ENCODE measurements at places on chromosomes 3 and 15. TPM values are rescaled to one million over a fixed set of nuclear protein-coding genes. Genes with fewer than 3 reads are reported as not detected.

- DNase-seq: no peak
Measured at GRCh38 chr3:49648354-49649019, 25.7 kb upstream of the APEH start.

DNA sequence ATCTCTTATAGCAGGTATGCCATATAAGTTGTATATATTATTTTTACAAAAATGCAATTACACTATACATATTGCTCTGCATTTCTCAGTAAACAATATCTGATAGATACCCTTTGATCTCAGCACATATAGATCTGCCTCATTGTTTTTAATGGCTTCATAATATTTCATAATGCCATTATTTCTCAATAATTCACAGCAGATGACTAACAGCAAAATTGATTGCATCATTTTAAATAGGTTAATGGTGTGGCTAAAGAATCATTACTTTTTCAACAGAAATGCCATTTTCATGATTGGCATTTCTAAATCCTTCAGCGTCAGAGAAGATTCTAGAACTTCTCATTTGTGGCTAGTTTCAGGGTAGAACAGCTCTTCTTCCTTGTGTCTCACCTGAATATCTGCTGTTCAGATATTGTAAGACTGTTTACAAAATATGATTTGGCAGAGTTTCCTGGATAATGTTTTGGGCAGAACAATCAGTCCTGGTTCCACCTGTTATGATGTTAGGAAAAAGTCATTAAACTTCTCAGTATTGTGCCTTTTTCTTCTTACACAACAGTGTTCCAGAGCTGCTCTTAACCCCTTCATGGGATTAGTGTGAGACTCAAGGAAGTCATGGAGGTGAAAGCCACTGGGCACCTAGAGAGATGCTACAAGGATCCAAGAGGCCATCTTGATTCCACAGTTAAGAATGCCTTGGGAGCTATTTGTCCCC, 397.6 kb upstream of the THBS1 start:
- no peak for DNase-seq

GRCh38 chr3:52345521-52346109, 29.5 kb downstream of the DNAH1 start:
- no peak for DNase-seq

GRCh38 chr15:73851689-73852088, 21.7 kb upstream of the TBC1D21 start:
- peak; percentile 94 for DNase-seq

GRCh38 chr3:45552031-45552793, 42.3 kb upstream of the LIMD1 start:
- no peak for DNase-seq

The REC114 gene
- total RNA-seq: not detected

GRCh38 chr15:66721501-66721937, 19.5 kb downstream of the SMAD6 start:
- no peak for DNase-seq

The ASB7 gene
- total RNA-seq: 11.4 TPM

GRCh38 chr3:2526926-2527325, 428.3 kb downstream of the CNTN4 start:
- DNase-seq: no peak

The SATB1 gene
- total RNA-seq: 26.8 TPM

DNA sequence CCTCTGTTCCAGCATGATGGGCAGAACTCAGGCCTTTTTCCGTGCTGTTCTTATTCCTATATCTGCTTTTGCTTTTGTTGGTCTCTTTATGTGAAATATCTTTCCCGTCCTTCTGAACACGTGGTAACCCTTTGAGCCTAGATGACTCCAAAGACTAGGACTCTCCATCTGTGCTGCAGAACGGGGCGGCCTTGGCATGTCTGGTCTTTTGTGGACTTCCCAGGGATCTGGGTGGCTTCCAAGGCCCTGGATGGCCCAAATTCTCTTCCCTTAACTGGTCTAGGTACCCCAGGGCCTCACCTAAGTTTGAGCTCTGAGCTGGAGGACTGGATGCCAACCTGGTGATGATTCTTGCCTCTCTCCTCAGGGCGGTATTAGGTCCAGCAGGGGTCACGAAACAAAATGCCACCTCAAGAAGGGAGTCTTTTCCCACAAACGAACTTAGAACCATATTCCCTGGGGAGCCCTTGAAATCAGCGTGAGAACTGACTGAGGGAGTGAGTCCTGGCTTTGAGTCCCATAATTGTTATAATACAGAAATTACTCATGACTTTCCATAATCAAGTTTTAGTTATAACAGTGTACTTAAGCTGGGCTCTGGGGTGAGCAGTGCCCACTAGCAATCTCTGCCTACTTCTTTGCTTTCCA, 13.8 kb downstream of the TLNRD1 start:
- DNase-seq: no peak

- DNase-seq: peak; percentile 39
Measured at GRCh38 chr3:179027326-179027900, 44.2 kb downstream of the ZMAT3 start.

DNA sequence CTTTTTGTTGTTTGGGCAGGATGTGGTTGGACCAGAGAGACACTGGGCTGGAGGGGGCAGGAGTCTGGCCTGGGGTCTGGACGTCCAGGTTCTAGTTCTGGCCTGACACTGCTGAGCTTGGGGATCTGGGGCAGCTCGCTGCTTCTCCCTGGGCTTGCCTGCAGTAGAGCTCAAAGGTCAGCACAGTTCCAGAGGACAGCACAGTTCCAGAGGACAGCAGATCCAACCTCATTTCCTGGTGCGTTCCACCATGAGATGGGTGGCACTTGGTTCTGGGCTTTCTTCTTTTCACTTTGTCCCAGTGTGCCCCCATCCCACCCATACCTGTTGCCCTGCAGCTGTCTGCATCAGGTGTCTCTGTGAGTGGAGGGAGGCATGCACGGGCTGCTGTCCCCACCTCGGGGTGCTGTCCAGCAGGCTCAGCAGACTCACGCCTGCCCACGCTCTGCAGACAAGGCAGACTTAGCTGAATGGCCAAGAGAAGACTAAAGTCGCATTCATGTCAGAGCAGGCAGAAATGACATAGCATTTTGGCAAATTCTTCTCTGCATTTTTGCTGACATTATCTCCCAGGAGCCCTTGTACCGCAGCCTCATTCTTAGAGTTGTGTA, 16.7 kb downstream of the CACNA2D3 start:
- no peak for DNase-seq

- DNase-seq: peak; percentile 69
Measured at GRCh38 chr15:51751697-51752683, 593 bp downstream of the TMOD2 start.

DNA sequence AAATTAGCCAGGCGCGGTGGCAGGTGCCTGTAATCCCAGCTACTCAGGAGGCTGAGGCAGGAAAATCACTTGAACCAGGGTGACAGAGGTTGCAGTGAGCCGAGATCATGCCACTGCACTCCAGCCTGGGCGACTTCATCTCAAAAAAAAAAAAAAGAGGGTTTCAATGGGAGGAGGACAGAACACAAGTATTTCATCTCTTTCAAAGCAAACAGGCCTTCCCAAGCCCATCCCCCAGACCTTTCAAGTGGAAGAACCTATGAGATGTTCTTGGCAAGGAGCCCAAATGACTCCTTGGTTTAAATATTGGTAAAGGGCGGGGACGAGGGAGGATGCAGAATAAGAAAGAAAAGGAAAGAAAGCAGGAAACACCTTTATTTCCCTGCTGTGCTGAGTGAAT, 62.2 kb upstream of the MCF2L2 start:
- DNase-seq: peak; percentile 95

- DNase-seq: no peak
Measured at GRCh38 chr3:101876142-101876541, 26.8 kb downstream of the NFKBIZ start.

DNA sequence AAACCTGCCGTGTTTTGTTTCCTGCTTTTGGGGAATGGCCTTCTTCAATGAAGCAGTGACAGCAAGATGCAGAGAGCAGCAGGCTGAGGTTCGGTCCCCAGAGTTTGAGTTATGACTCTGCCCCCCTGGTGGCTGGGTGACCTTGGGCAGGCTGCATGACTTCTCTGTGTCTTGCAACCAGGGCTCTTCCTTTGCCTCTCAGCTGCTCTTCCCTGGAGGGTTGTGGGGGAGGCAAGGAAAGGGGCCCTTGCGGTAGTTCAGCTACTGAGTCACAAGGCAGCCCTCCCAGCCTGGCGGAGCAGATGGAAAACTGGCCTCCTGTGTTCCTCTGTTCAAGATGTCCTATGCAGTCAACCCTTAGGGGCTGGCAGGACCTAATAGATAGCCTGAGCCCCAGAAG, 17.1 kb downstream of the CTXND1 start:
- DNase-seq: peak; percentile 73

GRCh38 chr3:196868297-196868661, 559 bp downstream of the SENP5 start:
- peak; percentile 56 for DNase-seq

DNA sequence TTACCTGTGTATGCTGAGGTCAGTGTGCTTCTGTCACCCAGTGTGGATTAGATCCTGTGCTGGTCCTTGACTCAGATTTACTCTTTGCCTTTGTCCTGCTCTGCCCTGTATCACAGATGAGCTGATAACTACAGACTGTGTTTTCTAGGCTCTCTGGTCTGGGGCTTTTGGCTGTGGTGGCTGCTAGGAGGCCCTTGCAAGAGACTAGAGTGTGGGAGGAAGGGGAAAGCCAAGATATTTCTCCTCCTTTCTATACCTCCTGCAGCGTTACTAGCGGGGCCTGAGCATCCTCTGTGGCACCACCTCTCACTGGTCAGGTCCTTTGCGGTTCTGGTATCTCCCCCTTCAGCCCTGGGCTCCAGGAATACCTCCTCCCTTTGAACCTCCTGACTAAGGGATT, 282.3 kb upstream of the TBC1D5 start:
- no peak for DNase-seq

- no peak for DNase-seq
Measured at GRCh38 chr3:99442599-99442998, 195.8 kb upstream of the COL8A1 start.

DNA sequence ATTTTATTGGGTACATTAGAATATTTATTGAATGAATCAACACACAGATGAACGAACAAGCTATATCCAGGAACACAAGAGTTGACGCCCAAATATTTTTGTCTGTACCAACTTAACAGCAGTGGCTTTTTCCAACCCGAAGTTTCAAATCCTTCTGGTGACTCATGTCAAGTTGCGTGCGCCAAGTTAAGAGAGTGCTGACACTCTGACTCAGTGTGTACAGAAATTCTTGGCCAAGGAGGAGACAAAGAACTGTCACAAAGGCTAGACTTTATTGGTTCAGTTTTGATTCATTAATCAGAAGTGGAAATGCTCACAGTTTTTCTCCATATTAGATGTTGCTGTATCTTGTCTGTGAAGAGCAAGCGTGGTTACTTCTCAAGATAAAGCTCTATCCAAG, 59.6 kb upstream of the TSC22D2 start:
- no peak for DNase-seq

DNA sequence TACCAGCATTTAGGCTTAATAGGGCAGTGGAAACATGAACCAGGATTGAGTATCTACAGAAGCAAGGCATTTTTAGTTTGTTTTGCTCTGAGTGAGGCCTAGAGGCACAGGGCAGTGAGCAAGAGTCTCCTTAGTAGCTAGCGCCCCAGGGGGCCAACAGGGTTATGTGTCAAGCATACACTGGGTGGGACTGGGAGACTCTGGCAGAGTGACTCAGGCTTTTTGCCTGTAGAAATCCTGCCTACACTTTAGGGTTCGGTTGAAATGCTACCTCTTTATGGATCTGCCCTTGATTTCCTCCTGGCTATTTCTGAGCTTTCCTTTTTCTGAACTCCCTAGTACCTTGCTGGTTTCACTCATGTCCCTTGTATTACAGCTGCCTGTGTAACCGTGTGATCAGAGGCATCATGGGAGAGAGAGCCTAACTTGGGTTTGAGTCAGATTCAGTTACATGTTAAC, 72.2 kb downstream of the TOP2B start:
- peak; percentile 59 for DNase-seq

DNA sequence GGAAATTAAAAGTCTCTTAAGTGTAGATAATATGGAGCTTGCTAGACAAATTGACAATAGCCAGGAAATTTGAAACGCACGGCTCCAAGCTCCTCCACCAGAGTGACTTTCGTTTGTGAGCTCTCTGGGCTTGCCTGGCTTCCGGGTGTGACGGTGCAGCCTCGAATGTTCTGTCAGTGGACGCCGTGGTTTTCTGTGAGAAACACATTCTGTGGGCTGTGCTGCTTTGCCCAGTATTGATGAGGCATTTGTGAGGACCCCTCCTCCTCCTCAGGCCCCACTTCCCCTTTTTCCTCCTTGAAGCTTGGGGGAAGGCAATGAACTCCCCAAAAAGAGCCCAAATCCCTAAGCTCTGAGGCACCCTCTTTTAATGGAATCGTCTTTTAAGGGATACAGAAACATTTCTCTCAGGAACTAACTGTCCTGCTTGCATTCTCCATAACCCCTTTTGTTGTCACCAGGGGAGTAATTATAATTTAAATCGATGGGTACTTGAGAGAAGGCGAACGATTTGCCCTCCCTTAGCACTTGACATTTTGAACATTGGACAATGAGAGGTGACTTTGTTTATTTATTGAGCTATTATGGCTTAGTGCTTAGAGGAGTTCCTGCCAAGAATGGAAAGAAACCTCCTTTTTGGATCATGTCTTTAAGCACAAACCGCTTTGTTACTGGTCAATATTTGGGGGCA, 40.8 kb downstream of the POLR2M start:
- DNase-seq: peak; percentile 27

- no peak for DNase-seq
Measured at GRCh38 chr3:108085370-108085769, 5.5 kb downstream of the CD47 start.

The SLCO2A1 gene
- total RNA-seq: 1.6 TPM

- no peak for DNase-seq
Measured at GRCh38 chr3:156661155-156661554, 13.2 kb upstream of the TIPARP start.

The SEMA3B gene
- total RNA-seq: 8.0 TPM

- peak; percentile 46 for DNase-seq
Measured at GRCh38 chr3:149604125-149604875, 53.5 kb downstream of the WWTR1 start.

- peak; percentile 72 for DNase-seq
Measured at GRCh38 chr15:91049378-91050127, 27.2 kb upstream of the VPS33B start.

All from GM23338 (cell line).